ENCODE measurements at places on chromosomes 1 and 21.
A peak's percentile ranks its signal among the peaks of the same experiment; 100 is the strongest.

DNA sequence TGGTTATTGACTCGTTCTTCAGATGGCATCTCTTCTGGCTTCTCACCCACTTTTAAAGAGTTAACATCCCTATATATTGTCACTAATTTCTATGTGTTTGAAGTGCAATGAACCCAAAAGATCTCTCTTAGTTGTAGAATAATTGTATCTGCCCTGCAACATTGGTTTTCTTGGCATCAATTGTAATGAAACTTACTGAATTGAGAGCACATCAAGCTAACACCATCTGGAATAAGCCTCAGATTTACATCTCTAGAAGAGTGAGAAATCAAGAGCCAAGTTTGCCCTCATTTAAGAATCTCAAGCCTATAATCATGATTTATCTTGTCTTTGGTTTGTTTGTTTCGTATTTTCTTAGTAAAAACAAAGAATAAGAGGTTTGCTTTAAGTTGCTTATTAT lies 372.6 kb upstream of the LRRC7 start:
- DNase-seq: no peak

GRCh38 chr21:29873908-29874307 lies 65.9 kb downstream of the GRIK1 start:
- DNase-seq: no peak

GRCh38 chr1:172489847-172490246 lies 43.1 kb upstream of the SUCO start:
- no peak for DNase-seq

- DNase-seq: no peak
Measured at GRCh38 chr1:11761988-11762406, at the start of gene C1orf167. Gene C1orf167, plus strand, starts transcription at chr1:11762193. Its CDS starts 2,208 bp downstream, at chr1:11764401.

DNA sequence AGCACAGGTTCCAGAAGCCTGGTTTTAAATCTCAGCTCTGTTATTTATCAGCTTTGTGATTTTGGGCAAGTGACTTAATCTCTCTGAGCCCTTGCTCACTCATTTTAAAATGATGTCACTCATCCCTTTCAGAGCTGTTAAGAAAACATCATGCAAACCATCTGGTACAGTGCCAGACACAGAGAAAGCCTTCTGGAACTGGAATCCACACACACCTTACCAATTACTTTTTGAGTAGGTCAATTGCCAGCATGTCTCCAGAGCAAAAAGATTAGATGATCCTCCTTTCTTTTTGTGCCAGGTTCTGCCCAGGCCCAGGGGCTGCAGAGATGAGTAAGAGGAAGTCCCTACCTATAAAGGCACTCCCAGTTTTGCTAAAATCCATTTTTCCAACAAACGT lies 61.3 kb downstream of the ROR1 start:
- DNase-seq: no peak

DNA sequence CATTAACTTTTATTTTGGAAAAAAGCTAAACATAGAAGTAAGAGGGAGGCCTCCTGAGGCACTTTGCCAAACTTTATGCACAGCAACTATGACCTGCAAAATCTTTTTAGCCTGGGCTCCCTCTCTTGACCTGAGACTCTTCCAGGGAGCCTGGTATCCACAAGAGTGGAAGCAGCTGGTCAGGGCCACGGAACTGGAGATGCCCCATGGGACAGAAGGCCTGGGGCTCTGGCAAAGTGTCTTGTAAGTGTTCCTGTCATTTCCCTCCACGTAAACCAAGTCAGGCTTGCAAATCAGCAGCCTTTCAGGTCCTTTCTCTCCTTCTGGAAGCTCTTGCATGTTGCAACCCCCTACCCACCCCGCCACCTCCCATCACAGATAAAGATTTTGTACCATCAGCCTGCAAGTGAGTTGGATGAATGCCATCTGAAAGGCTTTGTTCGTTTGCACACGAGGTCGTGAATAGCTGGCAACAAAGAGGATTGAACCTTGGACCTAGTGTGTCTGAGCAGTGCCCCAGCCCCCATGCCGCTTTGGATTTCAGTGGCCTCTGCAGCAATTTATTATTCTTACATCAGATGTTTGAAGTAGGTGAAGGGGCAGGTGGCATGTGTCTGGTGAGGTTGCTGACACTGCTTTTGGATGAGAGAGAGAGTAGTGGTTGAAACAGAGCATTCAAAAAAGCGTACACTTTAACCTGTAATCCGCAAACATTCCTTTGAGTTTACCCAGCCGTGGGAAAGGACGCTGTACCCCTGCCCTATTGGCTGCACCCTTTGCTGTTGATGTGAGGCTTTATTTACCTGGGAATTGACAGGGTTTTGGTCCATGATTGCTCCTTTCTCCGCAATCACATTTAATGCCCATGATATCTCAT lies 91.6 kb downstream of the GALNT2 start:
- DNase-seq: no peak

- DNase-seq: no peak
Measured at GRCh38 chr1:26913754-26914619, at the start of gene NR0B2. Gene NR0B2, minus strand, starts transcription at chr1:26913975. Its CDS starts 35 bp downstream, at chr1:26913940.

- peak; percentile 34 for DNase-seq
Measured at GRCh38 chr1:37845786-37846185, 13.6 kb downstream of the MTF1 start.

- DNase-seq: no peak
Measured at GRCh38 chr21:26553898-26554297, 19.2 kb downstream of the CYYR1 start.

GRCh38 chr21:36419996-36420395 lies 34.8 kb downstream of the CHAF1B start:
- DNase-seq: peak; percentile 86

DNA sequence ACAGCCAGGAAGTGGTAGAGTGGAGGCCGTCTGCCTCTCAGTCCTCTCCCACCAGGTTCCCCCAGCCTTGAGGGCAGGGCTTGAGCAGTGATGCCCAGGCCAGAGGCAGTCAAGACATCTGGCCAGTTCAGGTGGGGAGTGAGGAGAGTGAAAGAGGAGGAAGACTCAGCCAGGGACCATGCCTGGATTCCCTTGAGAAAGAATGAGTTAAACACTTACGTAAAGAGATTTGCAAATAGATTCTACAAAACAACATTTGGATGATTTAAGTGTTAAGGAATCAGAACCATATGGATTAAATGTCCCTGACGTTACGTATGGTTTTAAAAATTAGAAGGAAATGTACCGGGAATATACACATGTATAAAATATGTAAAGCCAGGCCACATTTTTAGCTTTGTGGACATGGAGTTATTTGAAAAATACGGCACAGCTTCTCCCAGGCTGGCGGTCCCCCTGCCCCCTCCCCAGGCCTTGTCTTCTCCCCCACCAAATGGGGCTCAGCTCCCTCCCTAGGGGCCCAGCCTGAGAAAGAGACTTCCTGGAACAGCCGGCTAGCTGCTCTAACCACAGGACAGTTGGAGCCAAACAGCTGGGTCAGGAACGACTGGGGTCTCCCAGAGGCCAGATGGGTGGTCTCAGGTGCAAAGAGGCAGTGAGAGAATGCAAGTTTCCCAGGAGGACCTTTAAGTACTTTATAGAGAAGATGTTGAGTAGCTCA lies 188.3 kb upstream of the EDN2 start:
- DNase-seq: no peak

GRCh38 chr21:41776778-41777177 lies 9.9 kb upstream of the RIPK4 start:
- no peak for DNase-seq

- DNase-seq: peak; percentile 86
Measured at GRCh38 chr1:219812491-219813203, 115.7 kb downstream of the SLC30A10 start.

DNA sequence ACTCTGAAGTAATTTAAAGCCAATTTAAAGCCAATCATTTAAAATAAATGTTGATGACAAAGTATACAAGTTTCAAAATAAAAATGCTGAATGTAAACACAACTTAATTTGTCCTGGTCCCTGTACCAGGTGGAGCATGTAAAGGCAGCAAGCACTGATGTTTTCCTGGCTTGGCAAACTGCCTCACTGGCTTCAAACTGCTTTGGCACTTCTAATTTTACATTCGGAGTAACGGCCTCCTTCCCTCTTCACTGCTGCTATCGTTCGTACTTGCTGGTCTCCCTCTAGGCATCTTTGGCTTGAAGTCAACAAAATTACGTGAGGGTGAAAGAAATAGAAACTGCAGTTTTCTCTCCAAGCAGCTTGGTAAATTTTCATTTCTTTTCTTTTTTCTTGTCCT lies 287.9 kb downstream of the LTN1 start:
- DNase-seq: no peak

DNA sequence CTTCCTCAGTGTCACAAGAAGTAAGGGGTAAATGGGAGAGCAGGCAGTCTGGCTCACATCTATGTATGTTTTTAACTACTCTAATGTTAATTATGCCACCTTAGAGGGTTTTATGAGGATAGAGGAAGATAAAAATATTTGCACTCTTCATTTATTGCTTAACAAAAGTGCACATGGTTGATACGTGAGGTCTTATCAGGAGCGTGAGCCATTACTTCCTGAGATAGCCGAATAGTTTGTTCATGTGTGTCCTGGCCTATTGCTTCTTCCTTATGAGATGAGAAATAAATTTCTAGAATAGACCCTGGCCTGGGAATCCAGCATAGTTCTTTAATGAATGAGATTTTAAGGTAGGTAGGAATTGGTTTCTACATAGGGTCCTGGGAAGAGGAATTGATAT lies 471.1 kb upstream of the B3GALT2 start:
- no peak for DNase-seq

- no peak for DNase-seq
Measured at GRCh38 chr1:117000142-117000541, 1.4 kb upstream of the CD101 start.

GRCh38 chr21:22235866-22236590 lies 1237.8 kb downstream of the NCAM2 start:
- DNase-seq: no peak

DNA sequence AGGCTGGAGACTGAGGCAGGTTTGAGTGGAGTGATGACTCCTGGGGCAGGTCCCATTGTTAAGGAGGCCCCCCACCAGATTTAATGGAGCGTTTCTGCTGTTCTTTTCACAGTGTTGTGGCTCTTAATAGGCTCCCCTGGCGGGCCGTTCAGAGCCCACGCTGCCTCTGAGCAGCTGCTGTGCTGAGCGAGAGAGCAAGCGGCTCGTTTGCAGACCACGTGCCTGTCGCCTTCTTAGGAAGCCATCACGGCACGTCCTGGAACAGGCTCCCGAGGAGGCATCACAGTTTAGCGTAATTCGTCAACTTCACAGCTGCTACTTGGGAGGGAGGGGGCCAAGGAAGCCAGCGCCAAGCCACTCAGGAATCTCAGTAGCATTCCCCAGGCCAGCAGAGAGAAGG lies 70.5 kb upstream of the CTTNBP2NL start:
- DNase-seq: no peak

DNA sequence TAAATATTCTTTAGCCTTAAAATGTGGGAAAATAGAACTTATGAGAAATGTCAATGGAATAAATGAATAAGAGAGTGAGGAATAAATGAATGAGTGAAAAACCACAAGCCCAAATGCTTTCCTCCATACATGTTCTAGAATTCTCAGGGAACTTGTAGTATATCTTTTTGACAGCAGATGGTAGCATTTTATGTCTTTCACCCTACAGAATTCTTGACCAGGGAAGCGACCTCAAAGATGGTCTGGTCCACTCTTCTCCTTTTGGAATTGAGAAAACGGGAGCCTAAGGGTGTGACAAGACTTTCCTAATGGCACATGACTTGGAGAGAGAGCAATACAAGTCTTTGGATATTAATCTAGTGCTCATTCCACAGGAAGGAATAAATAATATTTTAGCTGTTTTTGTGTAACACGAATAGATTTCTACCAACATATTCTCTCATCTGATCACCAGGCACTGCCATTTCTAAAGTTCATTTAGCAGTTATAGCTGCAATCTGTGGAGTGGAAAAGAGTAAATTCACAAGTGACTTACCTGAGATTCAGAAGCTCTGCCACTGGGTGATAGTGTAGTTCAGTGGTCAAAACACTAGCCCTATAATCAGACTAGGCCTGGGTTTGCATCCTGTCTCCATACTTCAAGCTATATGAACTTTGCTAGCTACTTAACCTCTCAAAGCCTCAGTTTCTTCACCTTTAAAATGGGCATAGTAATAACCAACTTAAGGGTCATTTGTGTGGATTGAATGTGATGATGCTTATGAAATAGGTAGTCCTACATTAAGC lies 15.0 kb upstream of the F5 start:
- peak; percentile 68 for DNase-seq

- DNase-seq: no peak
Measured at GRCh38 chr1:85363521-85363920, 87.1 kb upstream of the BCL10 start.

GRCh38 chr1:8533907-8534306 lies 216.0 kb downstream of the SLC45A1 start:
- no peak for DNase-seq

- no peak for DNase-seq
Measured at GRCh38 chr1:247964933-247965332, at the start of gene OR2AK2. Gene OR2AK2, plus strand, starts transcription at chr1:247965233. Its CDS starts 144 bp downstream, at chr1:247965377.

DNA sequence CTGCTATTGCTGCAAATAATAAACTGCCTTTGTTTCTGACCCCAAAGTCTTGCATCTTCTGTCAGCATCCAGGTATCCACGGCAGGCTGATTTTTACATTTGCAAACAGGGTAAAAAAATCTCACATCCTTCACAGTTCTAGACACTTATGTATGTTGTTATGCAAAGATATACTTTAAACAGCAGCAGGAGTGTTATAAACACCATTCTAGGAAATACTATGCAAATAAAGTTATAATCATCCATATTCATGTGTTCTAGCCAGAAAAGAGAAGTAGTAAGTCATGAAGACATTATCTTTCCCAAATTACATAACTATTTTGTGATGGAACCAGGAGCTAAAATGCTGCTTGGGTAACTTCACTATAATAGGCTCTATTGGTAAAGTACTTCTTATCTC lies 534.2 kb downstream of the LTN1 start:
- DNase-seq: no peak

DNA sequence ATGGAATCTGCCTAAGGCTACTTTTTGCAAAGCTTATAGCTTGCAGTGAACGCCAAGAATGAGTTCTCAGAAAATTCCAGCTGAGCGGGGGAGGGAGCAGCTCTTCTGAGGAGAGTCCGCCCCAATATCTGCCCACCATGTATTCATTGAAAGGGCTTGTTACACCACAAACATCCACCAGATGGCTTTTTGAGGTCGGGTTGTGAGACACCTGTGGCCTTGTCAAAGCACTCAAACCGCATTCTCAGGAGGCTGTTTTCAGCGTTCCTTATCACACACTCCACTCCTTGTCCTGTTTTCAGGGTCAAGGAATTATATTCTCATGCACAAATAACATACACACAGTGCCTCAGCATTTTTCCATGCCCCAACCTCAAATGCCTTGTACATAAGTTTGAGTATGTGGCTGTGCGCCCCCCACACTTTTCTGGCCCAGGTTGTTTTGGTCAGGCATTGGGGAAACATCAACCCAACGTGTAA lies 3.9 kb upstream of the C4BPB start:
- DNase-seq: peak; percentile 33

GRCh38 chr1:93613898-93614297 lies 67.7 kb downstream of the BCAR3 start:
- DNase-seq: no peak

GRCh38 chr1:7993593-7994479 lies 32.3 kb downstream of the ERRFI1 start:
- DNase-seq: no peak

DNA sequence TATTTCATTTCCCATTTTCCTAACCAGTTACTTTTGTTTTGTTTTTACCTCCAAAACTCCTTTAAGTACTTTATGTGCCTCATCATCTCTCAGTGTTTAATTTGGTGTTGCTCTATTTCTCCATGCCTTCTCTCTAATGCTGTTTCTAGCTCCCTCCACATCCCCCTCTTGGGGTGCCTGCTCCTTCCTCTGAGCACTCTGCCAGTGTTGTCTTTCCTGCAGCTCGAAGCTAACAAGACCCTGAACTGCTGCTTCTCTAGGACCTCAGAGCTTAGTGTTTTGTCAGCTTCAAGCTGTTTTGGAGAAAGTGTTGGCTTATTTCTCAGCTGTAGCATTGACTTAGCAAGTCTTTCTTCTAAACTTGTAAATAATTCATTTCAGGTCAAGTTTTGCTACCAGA lies 290.6 kb downstream of the DPYD start:
- no peak for DNase-seq

Data from Kasumi-1 (cell line).